MCF 10A (cell line): ENCODE measurements at places on chromosomes 5 and 9.

DNA sequence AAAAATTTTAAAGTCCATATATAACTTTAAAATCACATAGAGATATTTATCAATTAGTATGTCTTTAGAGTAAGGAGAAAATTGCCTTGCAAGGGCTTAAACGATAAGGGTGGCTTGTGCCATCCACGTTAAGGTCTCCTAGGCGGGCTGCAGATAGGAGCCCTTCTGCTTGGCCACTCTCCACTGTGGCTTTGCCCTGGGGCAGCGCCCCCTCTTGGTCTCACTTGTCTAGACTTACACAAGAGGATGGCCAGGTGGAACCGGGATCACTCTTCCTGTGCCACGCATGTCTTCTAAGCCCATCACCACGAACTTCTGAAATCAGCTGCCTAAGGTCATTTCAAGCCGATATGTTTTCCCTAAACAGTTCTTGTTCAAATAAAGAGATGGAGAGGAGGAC lies 2.9 kb downstream of the FPGS start:
- no peaks in the 10 kb centered on the region for H3K27me3 ChIP-seq
- no peak overlapping the region for H3K27ac ChIP-seq
- peak; percentile 36 for DNase-seq
- peaks cover 63% of the 10 kb centered on the region for H3K36me3 ChIP-seq

GRCh38 chr5:180153099-180153498 lies 55.9 kb downstream of the RASGEF1C start:
- no peak overlapping the region for H3K27ac ChIP-seq
- no peaks in the 10 kb centered on the region for H3K4me1 ChIP-seq
- no peaks in the 10 kb centered on the region for H3K36me3 ChIP-seq
- H3K27me3 ChIP-seq = peaks cover 29% of the 10 kb centered on the region
- DNase-seq = no peak
- no peak overlapping the region for H3K4me3 ChIP-seq

GRCh38 chr5:33837301-33837700 lies 54.5 kb downstream of the ADAMTS12 start:
- no peaks in the 10 kb centered on the region for H3K27me3 ChIP-seq
- no peak overlapping the region for H3K4me3 ChIP-seq
- no peak for DNase-seq
- H3K27ac ChIP-seq = no peak overlapping the region
- no peaks in the 10 kb centered on the region for H3K4me1 ChIP-seq

GRCh38 chr5:80757290-80757689 lies 102.5 kb upstream of the DHFR start:
- DNase-seq = no peak
- H3K36me3 ChIP-seq = peaks cover 14% of the 10 kb centered on the region
- H3K27ac ChIP-seq = no peak overlapping the region
- peaks cover 6% of the 10 kb centered on the region for H3K4me1 ChIP-seq

DNA sequence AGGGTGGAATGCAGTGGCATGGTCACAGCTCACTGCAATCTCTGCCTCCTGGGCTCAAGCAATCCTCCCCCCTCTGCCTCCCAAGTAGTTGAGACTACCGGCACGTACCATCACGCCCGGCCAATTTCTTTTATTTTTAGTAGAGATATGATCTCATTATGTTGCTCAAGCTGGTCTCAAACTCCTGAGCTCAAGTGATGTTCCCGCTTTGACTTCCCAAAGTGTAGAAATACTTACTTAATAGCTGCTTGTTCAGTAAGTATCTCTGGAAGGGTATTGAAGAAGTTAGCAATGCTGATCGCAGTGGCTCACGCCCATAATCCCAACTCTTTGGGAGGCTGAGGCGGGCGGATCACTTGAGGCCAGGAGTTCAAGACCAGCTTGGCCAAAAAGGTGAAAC lies 35.7 kb upstream of the PLIN2 start:
- no peak overlapping the region for H3K4me3 ChIP-seq
- H3K36me3 ChIP-seq = no peaks in the 10 kb centered on the region
- no peaks in the 10 kb centered on the region for H3K27me3 ChIP-seq
- H3K4me1 ChIP-seq = peaks cover 17% of the 10 kb centered on the region

DNA sequence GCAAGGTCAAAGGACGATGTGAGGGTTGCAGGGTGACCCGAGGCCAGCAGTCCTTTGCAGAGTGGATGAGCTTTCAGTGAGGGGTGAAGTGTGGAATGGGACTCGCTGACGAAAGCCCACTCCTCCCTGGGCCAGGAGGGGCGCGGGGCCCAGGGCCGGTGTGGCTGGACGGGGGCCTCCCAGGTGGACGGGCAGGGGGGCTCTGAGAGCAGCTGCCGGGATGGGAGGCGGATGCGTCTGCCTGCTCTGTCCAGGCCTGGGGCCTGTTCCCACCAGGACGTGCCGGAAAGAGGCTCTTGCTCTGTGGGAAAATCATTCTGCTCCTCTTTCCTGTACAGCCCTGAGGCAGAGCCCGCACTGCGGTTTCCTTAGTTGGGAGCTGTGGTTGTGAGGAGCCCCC lies 24.3 kb downstream of the IRX4 start:
- no peak for DNase-seq
- no peak overlapping the region for H3K27ac ChIP-seq
- no peak overlapping the region for H3K4me3 ChIP-seq
- H3K4me1 ChIP-seq = no peaks in the 10 kb centered on the region

- peaks cover 10% of the 10 kb centered on the region for H3K4me1 ChIP-seq
- no peaks in the 10 kb centered on the region for H3K27me3 ChIP-seq
These were observed 128.7 kb downstream of the SPOCK1 start for GRCh38 chr5:137370096-137371071.

GRCh38 chr9:127509261-127509954 lies 58.1 kb downstream of the LRSAM1 start:
- no peak overlapping the region for H3K27ac ChIP-seq
- peaks cover 92% of the 10 kb centered on the region for H3K36me3 ChIP-seq
- H3K27me3 ChIP-seq = no peaks in the 10 kb centered on the region
- H3K4me1 ChIP-seq = no peaks in the 10 kb centered on the region

GRCh38 chr9:110330484-110331105 lies 7.1 kb downstream of the TXNDC8 start:
- no peak overlapping the region for H3K27ac ChIP-seq
- H3K4me1 ChIP-seq = peaks cover 12% of the 10 kb centered on the region

GRCh38 chr5:142411656-142412425 lies 87.0 kb upstream of the SPRY4 start:
- no peaks in the 10 kb centered on the region for H3K27me3 ChIP-seq
- H3K4me1 ChIP-seq = no peaks in the 10 kb centered on the region
- H3K27ac ChIP-seq = no peak overlapping the region

DNA sequence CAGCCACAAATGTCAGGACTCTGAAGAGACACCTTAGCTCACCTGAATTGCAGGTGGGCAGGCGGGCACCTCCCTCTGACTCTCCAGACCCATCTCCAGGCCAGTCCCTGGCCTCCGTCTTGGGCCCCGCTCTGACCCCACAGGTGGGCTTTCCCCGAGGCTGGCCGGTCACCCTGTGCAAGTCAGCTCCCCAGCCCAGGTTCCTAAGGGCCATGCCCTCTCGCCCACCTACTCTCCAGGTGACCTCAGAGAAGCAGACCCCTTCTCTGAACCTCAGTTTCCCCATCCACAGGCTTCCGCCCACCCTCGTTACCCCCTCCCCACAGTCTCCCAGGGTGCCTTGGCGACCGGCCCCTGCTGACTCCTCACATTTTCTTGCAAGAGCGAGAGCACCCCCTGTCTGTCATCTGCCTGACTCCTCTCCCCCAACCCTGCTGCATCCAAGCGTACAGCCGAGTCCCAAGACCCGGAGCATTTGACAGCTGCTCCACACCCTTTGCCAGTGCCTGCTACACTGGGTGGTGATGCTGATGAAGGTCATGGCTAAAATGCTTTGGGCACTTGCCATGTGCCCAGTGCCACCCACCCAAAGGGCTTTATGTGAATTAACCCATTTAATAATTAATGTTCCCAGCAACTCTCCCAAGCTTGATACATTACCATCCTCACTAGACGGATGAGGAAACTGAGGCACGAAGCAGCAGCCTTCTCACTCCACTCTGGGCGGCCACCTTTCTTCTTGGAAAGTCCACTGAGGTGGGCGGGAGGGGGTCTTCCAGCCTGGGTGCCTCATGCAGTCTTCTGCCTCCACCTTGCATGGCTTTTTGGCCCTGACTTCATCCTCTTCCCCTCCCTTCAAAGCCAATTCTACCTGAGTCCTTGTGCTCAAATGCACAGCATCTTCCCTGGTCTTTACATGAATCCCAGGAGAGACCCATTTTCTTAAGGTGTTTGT lies 51.1 kb upstream of the ORM1 start:
- H3K4me1 ChIP-seq = peaks cover 5% of the 10 kb centered on the region
- no peaks in the 10 kb centered on the region for H3K27me3 ChIP-seq
- DNase-seq = peak; percentile 43
- no peak overlapping the region for H3K4me3 ChIP-seq

DNA sequence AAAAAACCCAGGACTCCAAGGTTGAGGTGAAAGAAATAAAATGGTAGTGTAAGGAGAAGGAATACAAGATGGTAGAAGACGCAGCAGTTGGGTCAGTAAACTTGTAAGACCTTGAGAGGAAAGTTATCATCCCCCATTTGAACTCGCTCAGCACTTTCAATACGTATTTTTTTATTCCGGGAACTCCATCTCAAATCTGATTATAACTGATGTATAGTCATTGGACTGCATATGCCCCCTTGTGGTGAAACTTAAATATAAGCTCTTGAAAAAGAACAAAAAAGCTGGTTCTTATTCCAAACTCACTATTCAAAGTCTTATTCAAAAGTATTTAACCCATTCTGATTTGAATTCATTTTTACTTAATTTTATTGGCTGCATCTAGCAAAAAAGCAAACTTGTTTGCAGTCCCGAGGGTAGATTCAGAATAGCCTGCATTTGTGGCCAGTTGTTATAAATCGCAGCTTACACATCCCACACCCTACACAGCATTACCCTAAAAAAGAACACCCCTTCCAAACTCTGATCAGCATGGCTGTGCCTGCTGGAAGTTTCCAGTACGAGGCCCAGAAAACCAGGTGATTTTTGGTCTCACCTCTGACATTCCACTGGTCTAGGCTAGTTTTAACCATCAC lies 118.0 kb downstream of the ESM1 start:
- DNase-seq = peak; percentile 57
- no peak overlapping the region for H3K27ac ChIP-seq
- H3K4me1 ChIP-seq = peaks cover 6% of the 10 kb centered on the region
- no peaks in the 10 kb centered on the region for H3K36me3 ChIP-seq
- H3K27me3 ChIP-seq = peaks cover 13% of the 10 kb centered on the region
- peak overlapping the region; percentile 44 for H3K4me3 ChIP-seq

GRCh38 chr9:32584784-32585183 lies 11.8 kb upstream of the NDUFB6 start:
- no peak overlapping the region for H3K27ac ChIP-seq
- no peak for DNase-seq
- no peaks in the 10 kb centered on the region for H3K36me3 ChIP-seq
- no peaks in the 10 kb centered on the region for H3K4me1 ChIP-seq
- H3K27me3 ChIP-seq = no peaks in the 10 kb centered on the region
- no peak overlapping the region for H3K4me3 ChIP-seq

DNA sequence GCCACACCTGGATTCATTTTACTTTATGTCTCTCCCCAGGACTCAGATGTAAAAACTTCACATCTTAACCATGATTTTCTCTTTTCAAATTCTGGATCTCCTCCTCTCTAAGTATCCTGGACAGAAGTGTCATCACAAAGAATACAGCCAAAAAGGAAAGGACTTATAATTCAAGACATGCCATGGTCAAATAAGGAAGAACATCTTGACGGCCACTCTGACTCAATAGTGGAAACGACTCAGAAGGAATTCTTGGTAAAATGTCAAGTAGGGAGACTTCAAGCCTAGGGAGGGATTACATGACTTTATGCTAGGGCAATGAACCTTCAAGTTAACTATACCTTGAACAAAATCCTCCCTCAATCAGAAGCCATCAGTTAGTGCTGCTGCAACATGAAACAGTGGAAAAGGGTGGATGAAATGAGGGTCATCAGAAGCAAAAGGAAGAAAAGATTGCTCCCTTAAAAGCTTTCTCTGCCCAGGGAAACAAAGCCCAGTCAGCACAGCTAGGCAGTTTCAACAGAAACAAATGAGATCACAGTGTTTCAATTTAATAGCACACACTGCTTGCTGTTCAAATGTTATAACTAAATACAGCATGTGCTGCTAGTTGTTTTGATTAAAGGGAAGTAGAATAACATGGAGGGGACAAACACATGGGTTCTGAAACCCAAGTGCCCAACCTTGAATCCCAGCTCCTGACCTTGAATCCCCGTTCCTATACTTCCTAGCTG lies 101.4 kb downstream of the LPAR1 start:
- H3K4me3 ChIP-seq = no peak overlapping the region
- peaks cover 6% of the 10 kb centered on the region for H3K4me1 ChIP-seq
- no peak for DNase-seq
- no peaks in the 10 kb centered on the region for H3K27me3 ChIP-seq
- no peak overlapping the region for H3K27ac ChIP-seq

GRCh38 chr5:175393897-175394296 lies 50.1 kb downstream of the DRD1 start:
- no peaks in the 10 kb centered on the region for H3K4me1 ChIP-seq
- H3K27me3 ChIP-seq = peaks cover 11% of the 10 kb centered on the region
- H3K4me3 ChIP-seq = no peak overlapping the region
- H3K27ac ChIP-seq = no peak overlapping the region

- no peaks in the 10 kb centered on the region for H3K27me3 ChIP-seq
- H3K36me3 ChIP-seq = no peaks in the 10 kb centered on the region
These were observed 1244.1 kb upstream of the ACO1 start for GRCh38 chr9:31140316-31140715.

- H3K36me3 ChIP-seq = no peaks in the 10 kb centered on the region
- H3K4me3 ChIP-seq = no peak overlapping the region
- no peak overlapping the region for H3K27ac ChIP-seq
- peak; percentile 21 for DNase-seq
These were observed 43.1 kb upstream of the ELL2 start for GRCh38 chr5:96004754-96005153.

- H3K4me3 ChIP-seq = no peak overlapping the region
- H3K27me3 ChIP-seq = peaks cover 25% of the 10 kb centered on the region
- DNase-seq = no peak
- H3K27ac ChIP-seq = no peak overlapping the region
These were observed 2.0 kb upstream of the DBH start for GRCh38 chr9:133634081-133634691.

GRCh38 chr9:20290257-20290656 lies 332.0 kb downstream of the MLLT3 start:
- DNase-seq = no peak
- H3K36me3 ChIP-seq = no peaks in the 10 kb centered on the region

DNA sequence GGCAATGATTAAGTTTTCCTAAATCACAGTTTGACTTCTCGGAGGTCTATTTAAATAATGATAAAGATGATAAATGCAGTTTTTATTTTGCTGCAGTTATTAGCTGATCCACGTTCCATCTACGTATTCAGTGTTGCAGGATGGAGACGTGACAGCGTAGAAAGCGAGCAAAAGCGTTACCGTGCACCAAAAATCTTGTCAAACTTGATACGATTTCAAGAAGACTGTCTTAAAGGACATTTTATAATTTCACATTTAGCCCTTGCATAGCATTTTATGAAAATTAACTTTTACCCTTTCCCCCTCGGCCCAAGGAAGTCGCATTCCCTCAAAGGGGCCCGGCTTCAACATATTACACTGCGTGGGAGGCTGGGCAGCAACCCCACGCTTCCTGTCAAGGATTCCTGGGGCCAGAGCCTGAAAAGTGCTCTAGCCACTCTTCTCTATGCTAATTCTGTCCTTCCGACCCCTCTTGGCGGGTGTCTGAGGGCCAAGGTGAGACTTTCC lies 7.1 kb upstream of the PURA start:
- H3K27ac ChIP-seq = peak overlapping the region; percentile 98
- H3K4me3 ChIP-seq = peak overlapping the region; percentile 97
- H3K36me3 ChIP-seq = peaks cover 10% of the 10 kb centered on the region
- no peak for DNase-seq
- H3K4me1 ChIP-seq = peaks cover 38% of the 10 kb centered on the region

GRCh38 chr5:91170266-91170665 lies 212.9 kb downstream of the ARRDC3 start:
- no peaks in the 10 kb centered on the region for H3K36me3 ChIP-seq
- H3K4me1 ChIP-seq = peaks cover 9% of the 10 kb centered on the region
- peak; percentile 39 for DNase-seq
- H3K27me3 ChIP-seq = no peaks in the 10 kb centered on the region
- H3K4me3 ChIP-seq = no peak overlapping the region
- H3K27ac ChIP-seq = peak overlapping the region; percentile 8
